Brain pericyte (primary cell): ENCODE measurements at places on chromosomes 16 and 17.

- DNase-seq: no peak
Observed at GRCh38 chr17:42669705-42669976, 7.2 kb downstream of the PLEKHH3 start.

GRCh38 chr16:58124601-58124915, 4.6 kb downstream of the CFAP20 start:
- DNase-seq: no peak

DNA sequence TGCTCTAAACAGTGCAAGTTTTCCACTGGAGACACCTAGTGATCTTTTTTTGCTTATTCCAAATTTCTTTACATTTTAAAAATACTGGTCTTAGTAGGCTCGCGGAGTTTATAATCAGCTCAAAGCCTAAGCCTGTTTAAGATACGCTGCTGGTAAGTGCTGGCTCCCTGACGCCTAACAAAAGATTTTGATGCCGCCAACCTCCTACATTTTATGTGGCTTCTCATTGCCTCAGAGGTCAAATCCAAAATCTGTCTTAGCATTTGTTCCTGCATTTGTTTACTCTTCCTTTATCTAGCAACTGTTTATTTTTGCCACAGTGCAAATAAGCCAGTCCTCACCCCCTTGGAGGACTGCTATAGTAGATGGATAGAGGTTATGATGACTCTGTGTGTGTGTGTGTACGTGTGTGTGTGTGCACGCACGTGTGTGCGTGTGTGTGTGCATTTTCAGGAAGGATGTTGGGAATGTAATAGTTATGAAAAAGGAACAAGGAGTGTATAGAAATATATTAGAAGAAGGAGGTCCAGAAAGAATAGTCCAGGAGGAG, 24.8 kb downstream of the HS3ST3B1 start:
- DNase-seq: no peak

GRCh38 chr17:45021607-45022287, 29.7 kb downstream of the DCAKD start:
- DNase-seq: no peak

GRCh38 chr16:46968063-46968435, 5.4 kb downstream of the DNAJA2 start:
- DNase-seq: no peak

DNA sequence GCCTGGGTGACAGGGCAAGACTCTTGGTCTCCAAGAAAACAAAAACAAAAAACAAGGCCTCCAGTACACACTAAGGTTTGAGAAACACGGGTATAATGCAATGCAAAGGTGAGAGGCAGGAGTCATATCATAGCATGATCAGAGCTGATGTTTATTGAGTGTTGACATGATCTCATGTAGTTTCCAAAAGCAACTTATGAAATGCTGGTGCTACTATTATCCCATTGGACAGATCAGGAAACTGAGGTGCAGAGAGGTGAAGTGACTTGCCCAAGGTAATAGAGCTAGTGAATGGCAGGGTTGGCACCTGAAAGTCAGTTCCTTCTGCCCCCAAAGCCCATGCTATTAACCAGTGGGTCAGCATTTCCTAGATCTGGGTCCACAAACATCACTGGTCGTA, 3.1 kb upstream of the NPIPB7 start:
- no peak for DNase-seq

DNA sequence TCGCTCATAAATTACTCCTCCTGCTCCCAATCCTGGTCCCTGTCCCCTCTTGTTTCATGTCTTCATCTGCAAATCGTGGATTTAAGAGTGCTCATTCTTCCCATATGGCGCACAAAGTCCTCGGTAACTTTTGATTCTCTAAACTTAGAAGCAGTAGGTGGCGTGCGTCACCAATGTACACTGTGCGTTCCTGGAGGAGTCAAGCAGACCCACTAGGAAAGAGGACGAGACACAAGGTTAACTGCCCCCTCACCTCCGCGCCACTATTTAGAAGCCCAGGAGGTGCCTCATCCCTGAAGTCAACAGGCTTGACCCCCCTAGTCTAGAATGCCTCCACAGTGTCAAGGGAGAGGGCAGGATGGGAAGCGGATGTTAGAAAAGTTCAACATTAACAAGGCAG, 2.9 kb downstream of the SLC13A5 start:
- DNase-seq: no peak

DNA sequence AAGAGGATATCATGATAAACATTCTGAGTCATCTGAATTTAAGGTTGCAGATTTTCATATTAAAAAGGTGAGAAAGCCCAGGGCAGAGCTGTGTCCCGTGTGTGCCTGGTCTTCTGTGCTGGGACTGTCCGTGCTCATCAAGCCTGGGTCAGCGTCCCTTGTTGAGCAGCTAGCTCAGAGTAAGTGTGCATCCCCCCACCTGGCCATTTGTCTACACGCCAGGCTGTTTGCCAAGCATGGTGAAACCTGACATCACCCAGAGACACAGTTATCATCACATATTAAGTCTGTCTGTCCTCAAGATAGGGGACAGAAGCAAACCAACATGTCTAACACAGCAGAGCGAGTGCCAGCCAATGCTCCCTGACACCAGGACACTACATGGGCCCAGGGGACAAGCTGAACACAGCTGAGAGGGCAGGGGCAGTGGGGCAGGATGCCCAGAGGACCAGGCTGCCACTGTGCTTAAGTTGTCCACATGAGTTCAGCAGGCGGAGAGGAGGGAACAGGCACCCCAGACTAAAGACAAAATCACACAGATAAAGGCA, 57.9 kb upstream of the CNEP1R1 start:
- no peak for DNase-seq

DNA sequence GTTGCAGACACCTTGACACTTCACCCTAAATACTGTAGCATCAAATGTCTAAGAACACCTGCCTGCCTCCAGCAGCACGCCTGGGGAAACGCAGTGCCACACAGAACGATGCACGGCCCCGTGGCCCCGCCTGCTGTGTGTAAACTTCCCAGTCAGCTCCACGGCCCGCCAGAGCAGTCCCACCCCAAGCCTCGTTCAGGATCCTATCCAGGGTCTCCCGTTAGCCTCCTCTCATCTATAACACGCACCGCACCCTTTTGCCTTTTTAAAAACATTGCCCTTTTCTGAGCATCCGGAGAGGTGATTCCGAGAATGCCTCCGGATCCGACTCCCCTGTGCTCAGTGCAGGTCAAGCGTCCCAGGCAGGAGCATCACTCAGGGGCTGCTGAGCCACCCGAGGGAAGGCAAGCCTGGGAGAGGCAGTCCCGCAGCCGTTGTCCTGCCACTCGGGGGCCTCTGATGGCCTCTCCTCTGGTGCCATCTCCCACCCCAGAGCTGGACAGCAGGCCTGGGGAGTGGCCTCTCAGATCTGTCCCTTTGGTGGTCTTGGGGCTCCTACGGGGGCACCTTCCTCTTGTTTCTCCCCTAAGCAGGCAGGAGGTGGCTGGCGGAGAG, 37.9 kb upstream of the SLC38A10 start:
- no peak for DNase-seq

GRCh38 chr16:74503412-74503811, 82.1 kb upstream of the CLEC18B start:
- DNase-seq: no peak

DNA sequence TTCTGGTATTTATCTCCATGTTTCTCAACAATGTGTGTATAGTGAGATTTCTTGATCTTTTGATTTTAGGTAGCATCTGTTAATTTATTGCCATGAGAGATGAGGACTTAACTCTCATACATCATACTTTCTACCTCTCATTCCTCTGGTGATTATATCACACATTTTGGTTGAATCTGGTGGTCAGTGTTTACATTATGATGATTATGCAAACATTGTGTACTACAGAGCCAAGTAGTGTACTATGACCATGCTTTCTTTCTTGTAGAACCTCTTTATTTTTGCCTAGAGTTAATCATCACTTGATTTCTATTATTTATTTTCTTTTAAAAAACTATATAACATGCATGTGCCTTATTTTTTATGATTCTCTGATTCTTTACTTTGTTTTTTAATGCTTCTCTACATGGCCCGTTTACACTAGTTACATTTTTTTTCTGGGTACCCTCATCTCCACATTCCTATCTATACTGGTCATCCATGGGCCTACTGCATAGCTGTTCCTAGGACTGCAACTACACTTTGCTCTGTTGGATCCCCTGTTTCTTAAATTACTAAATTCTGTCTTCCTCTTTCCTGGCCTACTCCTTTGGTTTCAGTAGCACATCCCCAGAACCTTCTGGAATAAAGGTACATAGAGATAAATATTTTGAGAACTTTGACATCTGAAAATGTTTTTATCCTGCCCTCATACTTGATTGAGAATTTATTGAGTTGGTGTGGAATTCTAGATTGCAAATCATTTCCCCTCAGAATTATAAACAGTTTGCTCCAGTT, 63.0 kb upstream of the LRRC37A3 start:
- DNase-seq: no peak

DNA sequence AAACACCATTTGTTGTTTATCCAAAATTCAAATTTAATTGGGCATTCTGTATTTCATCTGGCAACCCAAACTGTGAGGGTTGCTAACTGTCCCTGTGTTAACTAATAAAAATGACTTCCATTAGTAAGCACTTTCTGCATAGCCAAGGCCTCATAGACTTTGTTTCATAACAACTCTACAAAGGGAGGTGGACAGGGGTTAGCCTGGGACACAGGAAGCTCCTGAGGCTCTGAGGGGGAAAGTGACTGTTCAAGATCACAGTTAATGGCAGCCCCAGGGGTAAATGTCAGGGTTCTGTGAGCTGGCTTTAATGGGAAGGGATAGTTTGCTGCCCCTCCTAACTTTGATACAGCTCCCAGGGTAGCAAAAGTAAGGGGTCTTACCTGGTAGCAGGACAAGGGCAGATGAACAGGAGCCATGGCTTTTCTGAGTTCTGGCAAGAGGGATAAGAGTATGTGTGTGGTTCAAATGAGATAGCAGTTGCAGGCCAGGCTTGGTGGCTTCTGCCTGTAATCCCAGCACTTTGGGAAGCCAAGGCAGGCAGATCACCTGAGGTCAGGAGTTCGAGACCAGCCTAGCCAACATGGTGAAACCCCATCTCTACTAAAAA, 2.2 kb downstream of the HEATR9 start:
- DNase-seq: no peak

DNA sequence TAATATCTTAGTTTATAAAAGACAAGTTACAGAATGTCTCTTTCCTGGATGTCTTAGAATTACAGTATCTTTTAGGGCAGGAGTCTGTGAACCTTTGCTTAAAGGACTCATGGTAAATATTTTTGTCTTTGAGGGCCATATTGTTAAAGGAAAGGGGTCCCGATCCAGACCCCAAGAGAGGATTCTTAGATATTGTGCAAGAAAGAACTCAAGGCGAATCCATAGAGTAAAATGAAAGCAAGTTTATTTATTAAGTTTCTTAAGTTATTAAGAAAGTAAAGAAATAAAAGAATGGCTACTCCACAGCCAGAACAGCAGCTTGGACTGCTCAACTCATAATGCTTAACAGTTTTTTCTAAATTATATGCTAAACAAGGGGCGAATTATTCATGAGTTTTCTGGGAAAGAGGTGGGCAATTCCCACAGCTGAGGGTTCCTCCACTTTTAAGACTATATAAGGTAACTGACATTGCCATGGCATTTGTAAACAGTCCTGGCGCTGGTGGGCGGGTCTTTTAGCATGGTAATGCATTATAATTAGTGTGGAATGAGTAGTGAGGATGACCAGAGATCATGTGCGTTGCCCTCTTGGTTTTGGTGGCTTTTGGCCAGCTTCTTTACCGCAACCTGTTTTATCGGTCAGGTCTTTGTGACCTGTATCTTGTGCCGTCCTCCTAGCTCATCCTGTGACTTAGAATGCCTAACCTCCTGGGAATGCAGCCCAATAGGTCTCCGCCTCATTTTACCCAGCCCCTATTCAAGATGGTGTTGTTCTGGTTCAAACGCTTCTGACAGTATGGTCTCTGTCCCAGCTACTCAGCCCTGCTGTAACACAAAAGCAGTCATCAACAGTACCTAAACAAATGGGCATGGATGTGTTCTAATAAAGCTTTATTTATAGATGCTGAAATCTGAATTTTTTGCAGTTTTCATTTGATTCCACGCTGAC, 53.2 kb downstream of the BMERB1 start:
- no peak for DNase-seq

DNA sequence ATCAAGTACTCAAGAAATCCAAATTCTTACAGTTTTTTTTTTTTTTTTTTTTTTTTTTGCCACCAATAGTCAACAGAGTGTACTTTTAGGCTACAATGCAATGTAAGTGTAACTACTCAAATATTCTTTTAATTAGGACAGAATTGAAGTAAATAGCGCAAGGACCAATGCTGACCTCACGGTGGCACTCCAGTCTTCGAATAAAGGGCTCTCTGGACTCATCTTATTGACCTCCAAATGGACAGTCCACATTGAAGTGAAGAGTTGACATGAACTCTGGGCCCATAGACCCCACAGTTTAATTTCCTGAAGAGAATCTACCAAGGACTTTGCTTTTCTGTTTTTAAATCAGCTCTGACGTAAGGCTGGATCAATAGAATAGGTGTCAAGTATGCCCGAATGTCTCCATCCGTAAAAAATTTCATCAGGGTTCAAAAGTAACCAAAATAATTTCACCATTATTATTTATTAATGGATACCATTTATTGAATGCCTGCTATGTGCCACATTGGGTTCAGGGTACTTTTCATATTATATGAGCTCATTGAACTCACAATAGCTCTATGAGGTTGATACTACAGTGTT, 7.3 kb upstream of the DDX52 start:
- DNase-seq: no peak

- no peak for DNase-seq
Observed at GRCh38 chr17:78224231-78225087, 7.0 kb upstream of the TMEM235 start.

GRCh38 chr17:8939496-8940334, 25.8 kb downstream of the PIK3R5 start:
- DNase-seq: no peak

DNA sequence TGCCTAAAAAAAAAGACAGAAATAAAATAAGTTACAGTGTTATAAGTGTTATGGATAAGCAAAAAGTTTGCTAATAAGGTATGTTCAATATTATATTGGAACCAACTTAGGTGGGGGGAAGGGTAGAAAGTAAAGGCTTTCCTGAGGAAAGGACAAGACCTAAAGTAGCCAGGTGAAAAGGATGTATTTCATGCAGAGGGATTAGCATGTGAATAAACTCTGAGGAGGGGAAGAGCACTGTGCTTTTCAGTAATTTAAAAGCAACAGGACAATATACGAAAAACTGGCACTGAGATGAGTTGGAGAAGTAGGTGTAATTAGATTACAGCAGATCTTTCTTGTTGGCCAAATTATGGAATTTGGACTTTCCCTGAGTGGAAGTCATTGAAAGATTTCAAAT, 7.6 kb downstream of the TOP2A start:
- DNase-seq: no peak

DNA sequence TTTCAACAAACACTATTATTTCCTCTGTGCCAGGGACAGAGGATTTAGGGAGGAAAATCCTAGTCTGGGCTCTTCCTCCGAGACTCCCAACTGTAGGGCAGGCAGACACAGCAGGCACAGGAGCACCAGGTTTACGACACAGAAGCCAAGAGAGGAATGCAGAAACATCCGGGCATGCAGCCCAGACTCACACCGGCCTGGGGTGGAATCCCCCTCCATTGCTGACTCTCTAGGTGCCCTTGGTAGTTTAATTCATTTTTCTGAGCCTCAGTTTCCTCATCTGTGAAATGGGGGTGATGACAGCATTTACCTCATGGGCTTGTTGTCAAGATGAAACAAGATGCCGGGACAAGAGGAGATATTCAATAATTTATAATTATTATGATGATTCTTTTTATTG, 14.9 kb downstream of the CA4 start:
- no peak for DNase-seq

GRCh38 chr16:678209-678857, 1.9 kb upstream of the STUB1 start:
- no peak for DNase-seq

- DNase-seq: no peak
Observed at GRCh38 chr17:67335245-67335835, 31.0 kb downstream of the PSMD12 start.

GRCh38 chr17:1050996-1051925, 54.3 kb downstream of the TIMM22 start:
- no peak for DNase-seq
